Activated naive CD8-positive, alpha-beta T cell treated with anti-CD3 and anti-CD28 coated beads, Interleukin-2, amount 50 U/mL, for 16 hours (primary cell): ENCODE measurements at places on chromosomes 1 and 21.

DNA sequence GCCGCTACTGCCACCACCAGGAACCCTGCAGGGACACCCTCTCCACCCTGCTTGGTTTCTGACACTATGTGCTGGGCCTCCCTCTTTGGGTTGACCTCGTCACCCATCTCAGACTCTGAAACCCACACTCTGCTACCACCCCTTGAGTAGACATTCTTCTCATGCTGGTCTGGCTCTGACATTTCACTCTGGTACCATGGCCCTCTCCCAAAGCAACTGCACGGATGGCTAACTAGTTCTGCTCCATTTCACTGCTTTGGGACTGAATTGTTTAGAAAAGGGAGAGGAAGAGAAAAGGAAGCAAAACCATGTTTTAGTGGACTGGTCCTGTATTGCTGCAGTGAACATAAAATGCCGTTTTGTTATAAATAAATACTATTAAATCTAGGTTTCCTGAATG is 137.8 kb downstream of the KCNK2 start:
- no peak for DNase-seq

DNA sequence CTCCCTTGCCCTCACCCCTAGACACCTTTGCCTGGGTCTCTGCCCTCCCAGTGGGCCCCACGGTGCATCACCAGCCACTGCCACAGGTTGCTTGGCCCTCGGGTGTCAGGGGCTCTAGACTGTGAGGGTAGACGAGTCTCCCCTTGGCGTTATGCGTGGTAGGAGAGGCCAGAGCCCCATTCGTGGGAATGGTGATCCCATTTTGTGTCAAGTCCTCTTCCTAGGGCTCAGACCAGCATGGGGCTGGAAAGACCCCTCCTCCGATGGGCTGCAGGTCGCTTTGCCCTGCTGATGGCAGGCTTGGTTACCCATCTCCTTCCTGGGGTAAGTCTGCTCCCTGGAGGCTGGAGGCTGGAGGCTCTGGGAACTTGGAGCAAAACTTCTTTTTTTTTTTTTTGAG is 42.4 kb downstream of the SLC30A1 start:
- no peak for DNase-seq

- DNase-seq: no peak
Observed at GRCh38 chr1:209839875-209840546, 12.2 kb downstream of the UTP25 start.

DNA sequence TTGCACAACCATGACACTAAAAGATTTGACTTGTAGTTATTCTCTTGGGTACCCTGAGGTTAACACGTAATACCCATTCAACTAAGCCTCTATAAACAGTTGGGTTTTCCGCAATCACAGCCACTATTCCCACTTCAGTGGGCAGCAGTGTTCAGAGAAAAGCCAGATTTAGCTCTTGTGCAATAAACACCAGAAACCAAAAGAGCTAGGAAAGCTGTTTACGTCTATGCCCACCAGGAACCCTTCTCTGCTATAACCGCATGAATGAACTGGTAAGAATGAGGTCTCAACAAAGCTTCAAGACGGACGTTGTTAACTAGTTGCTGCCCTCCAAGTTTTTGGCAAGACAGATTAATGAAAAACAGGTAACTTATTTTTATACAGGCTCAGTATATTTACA is 101.3 kb downstream of the SLC45A1 start:
- DNase-seq: no peak

- no peak for DNase-seq
Observed at GRCh38 chr1:108016451-108016920, 51.5 kb upstream of the VAV3 start.

DNA sequence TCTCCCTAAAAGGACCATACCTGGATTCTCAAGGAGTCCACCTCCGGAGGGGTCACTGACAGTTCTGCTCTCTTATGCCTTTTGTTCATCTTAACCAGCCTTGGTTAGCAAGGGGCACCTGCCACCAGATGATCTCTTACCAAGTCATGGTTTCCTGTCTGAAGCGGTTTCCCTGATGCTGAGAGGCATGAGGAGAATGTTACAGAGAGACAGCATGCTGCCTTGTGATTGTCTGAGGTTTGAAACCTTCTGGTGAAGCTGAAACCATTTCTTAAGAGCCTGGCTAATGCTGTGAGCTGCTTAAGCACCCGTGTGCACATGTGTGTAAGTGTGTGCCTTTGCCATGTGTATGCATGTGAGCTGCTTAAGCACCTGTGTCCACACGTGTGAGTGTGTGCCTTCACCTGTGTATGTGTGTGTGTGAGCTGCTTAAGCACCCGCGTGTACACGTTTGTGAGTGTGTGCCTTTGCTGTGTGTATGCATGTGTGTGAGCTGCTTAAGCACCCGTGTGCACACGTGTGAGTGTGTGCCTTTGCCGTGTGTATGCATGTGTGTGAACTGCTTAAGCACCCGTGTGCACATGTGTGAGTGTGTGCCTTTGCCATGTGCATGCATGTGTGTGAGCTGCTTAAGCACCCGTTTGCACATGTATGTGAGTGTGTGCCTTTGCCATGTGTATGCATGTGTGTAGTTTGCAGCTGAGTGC is 136.4 kb upstream of the COL6A1 start:
- no peak for DNase-seq

DNA sequence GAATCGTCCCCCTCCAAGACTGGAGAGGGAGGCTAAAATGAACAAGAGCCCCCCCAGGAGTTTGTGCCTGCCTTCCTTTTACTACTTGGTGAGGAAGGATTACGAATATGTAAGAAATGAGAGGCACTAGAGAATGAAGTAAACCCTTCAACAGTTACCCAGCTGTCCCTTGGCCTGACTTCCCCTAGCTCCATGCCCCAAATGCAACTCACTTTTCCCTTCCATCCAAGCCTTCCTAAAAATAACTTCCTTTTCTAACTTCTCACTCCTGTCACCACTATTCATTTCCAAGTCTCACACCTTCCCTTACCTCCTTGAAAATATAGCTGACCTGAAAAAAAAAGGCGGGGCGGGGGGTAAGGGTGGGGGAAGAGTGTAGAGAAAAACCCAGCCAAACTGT is 96.6 kb upstream of the HNRNPU start:
- DNase-seq: no peak

DNA sequence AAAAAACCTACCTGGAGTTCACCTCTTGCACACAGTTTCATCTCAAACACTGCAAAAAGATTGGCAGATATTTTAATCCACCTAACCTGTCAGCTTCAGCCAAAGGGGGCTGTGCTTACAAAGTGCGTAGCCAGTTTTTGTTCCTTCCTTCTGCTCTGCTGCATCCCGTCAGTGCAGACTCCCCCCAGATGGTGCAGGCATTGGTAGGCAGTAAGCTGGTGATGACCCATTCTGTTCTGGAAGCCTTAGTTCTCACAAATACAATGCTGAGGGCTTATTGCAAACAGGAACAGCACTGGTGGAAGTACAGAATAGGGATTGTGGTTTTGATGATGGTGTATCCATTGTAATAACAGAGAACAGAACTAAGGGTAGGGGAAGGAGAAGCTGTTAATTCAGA is 239.5 kb downstream of the RYR2 start:
- no peak for DNase-seq

DNA sequence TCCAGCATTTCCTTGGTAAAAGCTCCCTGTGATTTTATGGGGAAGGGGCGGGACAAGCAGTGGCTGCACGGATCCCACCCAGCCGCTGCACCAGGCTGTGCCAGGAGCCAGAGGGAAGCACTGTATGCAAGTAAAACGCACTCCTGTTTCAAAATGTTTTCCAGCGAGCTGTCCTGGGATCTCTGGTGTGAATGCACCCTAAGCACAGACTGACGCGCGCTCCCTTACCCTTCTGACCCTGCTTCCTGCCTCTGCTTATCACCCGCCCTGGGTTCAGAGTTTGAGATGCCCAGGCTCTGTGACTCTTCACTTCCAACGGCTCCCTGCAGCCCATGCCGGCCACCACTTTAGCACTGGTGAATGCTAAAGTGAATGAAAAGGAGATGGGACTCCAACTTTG is 131.2 kb downstream of the RHOU start:
- no peak for DNase-seq

- no peak for DNase-seq
Observed at GRCh38 chr1:5881526-5882222, 110.6 kb downstream of the NPHP4 start.

- no peak for DNase-seq
Observed at GRCh38 chr21:42376338-42376982, 10.1 kb upstream of the TFF1 start.

GRCh38 chr1:230797942-230798365 is 50.8 kb downstream of the CAPN9 start:
- no peak for DNase-seq

DNA sequence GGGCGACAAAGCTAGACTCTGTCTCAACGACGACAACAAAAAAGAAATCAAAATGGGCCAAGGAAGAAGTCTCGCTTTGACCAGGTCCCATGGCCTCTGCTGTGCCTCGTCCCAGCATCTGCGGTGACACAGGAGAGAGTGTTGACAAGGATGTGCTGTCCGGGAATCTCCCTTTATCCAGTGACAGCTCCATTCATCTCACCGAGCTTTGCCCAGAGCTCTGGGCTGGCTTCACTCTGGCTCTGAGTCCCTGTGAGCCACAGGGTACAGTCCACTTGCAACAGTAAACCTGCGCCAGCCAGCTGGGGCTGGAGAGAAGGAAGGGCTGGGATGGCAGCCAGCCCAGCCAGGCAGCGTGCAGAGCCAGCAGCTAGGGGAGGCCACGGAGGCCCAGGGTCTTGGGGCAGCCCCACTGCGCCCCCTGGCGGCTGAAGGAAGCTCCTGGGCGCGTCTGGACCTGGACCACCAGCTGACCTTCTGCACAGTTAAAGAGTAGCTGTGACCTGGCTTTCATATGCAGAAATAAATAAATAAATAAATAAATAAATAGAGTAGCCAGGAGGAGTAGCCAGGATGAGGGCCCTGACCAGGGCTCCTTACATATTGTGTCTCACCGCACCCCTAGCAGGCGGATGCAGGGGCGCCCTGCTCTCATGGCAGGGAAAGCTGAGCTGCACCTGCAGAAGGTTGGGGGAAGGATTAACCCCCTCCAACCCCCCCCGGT is 29.7 kb downstream of the ENO1 start:
- DNase-seq: peak; percentile 46

- DNase-seq: no peak
Observed at GRCh38 chr21:22965455-22966135, 1967.4 kb downstream of the NCAM2 start.

DNA sequence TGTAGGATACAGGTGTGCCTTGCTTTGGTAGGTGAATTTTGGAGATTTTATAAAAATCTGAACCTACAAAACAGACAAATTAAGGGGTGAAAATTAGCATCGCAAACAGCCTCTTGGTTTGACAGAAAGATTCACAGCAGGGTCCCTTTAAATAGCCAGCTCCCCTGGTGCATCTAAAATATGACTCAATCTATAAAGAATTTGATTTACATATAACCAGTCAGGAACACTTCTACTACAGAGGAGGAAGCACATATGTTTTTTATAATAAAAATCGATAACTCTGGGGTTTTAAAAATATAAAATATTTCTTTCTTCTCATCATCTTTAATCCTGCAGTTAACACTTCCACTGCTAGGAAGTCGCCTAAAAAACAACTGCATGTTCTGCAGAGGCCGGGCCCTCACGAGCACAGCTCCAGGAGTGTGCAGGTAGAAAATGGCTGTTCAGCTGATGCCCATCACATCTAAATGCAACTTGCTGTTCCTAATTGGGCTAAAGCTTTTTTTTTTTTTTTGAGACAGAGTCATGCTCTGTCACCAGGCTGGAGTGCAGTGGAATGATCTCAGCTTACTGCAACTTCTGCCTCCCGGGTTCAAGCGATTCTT is 203.4 kb downstream of the HS2ST1 start:
- DNase-seq: no peak

DNA sequence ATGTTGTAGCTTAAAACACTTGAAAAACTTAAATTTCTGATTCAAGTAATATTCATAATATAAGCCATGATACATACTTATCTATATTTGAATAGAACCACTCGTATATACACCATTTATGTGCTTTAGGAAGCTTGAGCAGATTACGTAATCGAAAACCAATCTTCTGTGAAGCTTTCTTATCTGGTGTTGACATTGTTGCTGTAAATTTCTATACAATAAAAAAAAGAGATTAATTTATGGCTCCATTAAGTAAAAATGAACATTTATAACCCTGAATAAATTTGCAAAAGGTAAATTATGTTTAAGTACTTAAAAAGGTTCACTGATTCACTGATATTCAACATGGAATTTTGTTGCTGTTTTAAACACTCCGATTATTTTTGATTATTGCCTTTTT is 21.4 kb downstream of the LIN9 start:
- DNase-seq: no peak

GRCh38 chr1:172146141-172146850 is 274.2 kb upstream of the C1orf105 start:
- DNase-seq: no peak

DNA sequence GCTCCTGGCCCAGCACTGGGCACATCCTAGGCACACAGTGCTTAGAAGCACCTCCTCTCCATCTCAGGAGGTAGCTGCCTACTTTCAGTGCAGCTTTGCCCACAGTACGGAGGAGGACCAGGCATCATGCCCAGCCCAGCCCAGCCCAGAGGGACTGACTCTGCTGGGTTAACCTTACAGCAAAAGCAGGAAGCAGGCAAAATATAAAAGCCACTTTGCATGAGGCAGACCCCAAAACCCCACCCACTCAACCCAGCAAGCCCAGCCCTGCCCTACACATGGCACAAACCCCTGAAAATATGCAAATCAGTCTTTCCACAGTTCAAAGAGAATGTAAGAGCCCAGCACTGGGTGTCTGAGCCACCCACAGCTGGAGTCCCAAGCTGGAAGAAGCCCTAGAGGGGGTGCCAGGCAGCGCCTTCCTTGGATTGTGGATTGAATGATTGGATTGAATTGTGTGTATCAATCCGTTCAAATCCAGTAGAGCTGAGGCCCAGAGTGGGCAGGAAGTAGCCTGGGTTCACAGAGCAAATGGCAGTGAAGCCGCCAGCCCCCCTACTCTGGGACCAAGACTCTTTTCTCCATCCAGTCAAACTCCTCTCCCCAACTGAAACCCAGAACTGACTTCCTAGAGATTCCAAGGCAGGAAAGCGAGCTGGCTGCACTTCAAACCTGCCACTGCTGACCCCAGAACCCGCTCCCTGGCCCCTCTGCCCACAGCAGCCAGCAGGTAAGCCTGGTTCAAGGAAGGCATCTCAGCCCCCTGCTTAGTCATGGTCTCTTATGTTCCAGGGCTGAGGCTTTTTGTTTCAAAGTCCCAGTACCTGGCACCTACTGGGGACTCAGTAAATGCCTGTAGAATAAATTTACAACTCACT is 117.7 kb downstream of the LACTBL1 start:
- no peak for DNase-seq
